ENCODE measurements at places on chromosomes 5 and 9.

- no peak for DNase-seq
Observed at GRCh38 chr5:100800562-100800961, 102.5 kb downstream of the ST8SIA4 start.

- no peak for DNase-seq
Observed at GRCh38 chr5:117690612-117691011, 1116.0 kb upstream of the SEMA6A start.

DNA sequence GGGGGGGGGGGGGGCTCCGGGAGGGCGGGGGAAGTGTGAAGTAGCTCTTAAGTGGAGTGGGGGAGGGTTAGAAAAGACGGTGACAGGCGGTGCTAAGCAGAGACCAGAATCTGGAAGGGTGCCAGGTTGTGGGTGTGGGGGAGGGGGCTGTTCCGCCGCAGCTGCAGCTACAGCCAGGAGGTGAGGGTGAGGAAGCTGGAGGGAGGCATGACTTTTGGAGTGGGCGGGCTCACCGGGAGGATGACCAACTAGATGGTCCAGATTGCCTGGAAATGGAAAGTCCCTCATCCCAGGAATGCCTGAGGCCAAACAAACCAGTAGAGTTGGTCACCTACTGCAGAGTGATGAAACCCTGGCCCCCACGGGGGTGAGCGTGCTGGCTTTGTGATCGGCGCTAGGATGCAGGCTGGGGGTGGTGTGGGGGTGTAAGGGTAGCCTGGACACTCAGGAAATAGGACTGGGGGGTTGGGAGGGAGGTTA lies 158.1 kb upstream of the SHB start:
- peak; percentile 90 for DNase-seq

DNA sequence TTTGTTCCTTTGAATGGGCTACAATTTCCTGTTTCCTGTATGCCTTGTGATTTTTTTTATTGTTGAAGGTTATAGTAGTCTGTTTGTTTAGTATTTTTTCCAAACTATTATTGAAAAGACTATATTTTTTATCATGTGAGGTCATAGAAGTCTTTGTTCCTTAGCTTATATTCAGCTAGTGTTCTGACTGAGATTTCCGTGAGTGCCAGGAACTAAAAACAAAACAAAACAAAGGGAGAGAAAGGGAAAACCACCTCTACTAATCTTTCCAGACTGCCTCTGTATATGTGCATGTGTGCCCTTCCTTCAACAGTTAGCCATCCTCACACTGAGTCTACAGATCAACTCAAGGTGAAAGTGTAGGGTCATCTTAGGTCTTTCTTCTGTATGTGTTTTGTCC lies 79.0 kb downstream of the OSTF1 start:
- DNase-seq, result no peak

DNA sequence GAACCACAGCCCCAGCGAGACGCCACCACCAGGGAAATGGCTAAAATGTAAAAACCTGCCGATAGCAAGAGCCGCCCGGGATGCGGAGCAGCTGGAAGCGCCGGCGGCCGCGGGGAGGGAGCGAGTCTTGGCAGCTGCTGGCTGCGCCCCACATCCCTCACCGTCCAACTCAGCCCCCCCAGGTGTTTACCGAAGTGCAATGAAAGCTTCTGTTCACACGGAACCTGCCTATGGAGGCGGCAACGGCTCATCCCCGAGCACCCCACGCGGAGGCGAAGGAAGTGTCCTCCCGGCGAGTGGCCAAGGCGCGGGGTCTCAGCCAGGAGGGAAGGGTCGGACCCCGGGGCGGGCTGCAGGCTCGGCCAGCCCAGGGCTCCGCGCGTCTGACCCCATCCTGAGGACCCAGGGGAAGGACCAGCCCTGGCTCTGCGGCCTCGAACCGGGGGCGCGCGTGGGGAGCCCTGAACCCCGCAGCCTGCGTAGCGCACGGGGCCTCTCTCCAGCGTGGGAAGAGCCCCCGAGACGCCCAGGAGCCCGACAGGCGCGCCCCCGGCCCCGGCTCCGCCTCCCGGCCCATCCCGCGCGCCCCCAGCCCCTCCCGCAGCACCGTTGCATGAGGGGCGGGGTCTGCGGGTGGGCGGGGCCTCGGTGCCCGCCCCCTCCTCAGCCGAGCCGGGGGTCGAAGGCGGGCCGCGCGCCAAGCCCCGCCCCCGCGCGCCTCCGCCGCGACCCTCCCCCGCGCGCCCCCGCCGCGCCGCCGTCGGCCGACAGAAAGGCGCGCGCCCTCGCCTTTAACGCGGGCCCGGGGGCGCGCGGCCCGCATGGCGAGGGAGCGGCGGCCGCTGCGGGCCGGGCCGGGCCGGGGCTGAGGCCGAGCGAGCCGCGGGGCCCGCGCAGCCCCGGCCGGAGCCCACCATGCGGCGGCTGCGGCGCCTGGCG lies at the start of gene DIPK1B:
Gene DIPK1B (plus strand): TSS at position 822 of the 939 bp plus-strand sequence. CDS start 94 bp downstream, at position 916.
- DNase-seq, result peak; percentile 84

DNA sequence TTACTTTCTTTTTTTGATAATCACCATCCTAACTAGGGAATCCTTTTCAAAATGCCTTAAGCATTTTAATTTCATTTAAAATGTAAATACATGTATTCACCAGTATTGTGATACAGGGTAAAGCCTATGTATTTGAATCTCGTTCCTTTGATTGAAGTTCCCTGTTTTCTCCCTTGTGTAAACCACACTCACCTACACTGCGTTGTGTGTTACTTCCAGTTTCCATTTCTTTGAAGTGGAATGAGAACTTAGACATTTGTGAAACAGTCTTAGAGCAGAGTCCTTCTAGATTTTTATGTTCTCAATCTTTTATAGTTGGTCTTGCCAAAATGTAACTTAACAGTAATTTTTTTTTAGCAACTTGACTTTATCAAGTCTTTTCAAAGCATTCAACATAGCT lies 101.4 kb downstream of the ZNF462 start:
- no peak for DNase-seq
